ENCODE measurements at places on chromosomes 6 and 20. TPM values are rescaled to one million over a fixed set of nuclear protein-coding genes. Genes with fewer than 3 reads are reported as not detected.

LINC00237 gene
- total RNA-seq = not detected

- H3K36me3 ChIP-seq = peaks cover 6% of the 10 kb centered on the region
- H3K27ac ChIP-seq = peak overlapping the region; percentile 98
- peaks cover 3% of the 10 kb centered on the region for H3K4me1 ChIP-seq
- no peak for DNase-seq
- H3K27me3 ChIP-seq = no peaks in the 10 kb centered on the region
- H3K4me3 ChIP-seq = peak overlapping the region; percentile 88
Measured at GRCh38 chr6:30555816-30556065, 548 bp downstream of the GNL1 start.

DNA sequence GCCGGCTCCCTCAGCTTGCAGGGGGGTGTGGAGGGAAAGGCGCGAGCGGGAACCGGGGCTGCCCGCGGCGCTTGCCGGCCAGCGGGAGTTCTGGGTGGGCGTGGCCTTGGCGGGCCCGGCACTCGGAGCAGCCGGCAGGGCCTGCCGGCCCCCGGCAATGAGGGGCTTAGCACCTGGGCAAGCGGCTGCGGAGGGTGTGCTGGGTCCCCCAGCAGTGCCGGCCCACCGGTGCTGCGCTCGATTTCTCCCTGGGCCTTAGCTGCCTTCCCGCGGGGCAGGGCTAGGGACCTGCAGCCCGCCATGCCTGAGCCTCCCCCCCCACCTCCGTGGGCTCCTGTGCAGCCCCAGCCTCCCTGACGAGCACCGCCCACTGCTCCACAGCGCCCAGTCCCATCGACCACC, 514.5 kb upstream of the GJE1 start:
- H3K4me1 ChIP-seq = no peaks in the 10 kb centered on the region
- H3K27me3 ChIP-seq = no peaks in the 10 kb centered on the region
- no peak overlapping the region for H3K27ac ChIP-seq
- H3K4me3 ChIP-seq = no peak overlapping the region
- no peak for DNase-seq

GRCh38 chr6:12265791-12266190, 24.4 kb upstream of the EDN1 start:
- H3K36me3 ChIP-seq = no peaks in the 10 kb centered on the region
- H3K27me3 ChIP-seq = no peaks in the 10 kb centered on the region
- no peak overlapping the region for H3K4me3 ChIP-seq
- no peak for DNase-seq

GRCh38 chr6:169190970-169191369, 62.7 kb downstream of the THBS2 start:
- H3K4me1 ChIP-seq = peaks cover 15% of the 10 kb centered on the region
- H3K27ac ChIP-seq = peak overlapping the region; percentile 42
- no peaks in the 10 kb centered on the region for H3K36me3 ChIP-seq
- H3K27me3 ChIP-seq = no peaks in the 10 kb centered on the region
- DNase-seq = no peak
- H3K4me3 ChIP-seq = no peak overlapping the region

- H3K36me3 ChIP-seq = no peaks in the 10 kb centered on the region
- DNase-seq = peak; percentile 83
- H3K27me3 ChIP-seq = peaks cover 15% of the 10 kb centered on the region
- no peaks in the 10 kb centered on the region for H3K4me1 ChIP-seq
- H3K27ac ChIP-seq = peak overlapping the region; percentile 61
- H3K4me3 ChIP-seq = peak overlapping the region; percentile 23
Measured at GRCh38 chr20:30816182-30816645, 441.2 kb upstream of the DEFB115 start.
